ENCODE measurements at places on chromosomes 11 and 22.
A peak's percentile ranks its signal among the peaks of the same experiment; 100 is the strongest.

DNA sequence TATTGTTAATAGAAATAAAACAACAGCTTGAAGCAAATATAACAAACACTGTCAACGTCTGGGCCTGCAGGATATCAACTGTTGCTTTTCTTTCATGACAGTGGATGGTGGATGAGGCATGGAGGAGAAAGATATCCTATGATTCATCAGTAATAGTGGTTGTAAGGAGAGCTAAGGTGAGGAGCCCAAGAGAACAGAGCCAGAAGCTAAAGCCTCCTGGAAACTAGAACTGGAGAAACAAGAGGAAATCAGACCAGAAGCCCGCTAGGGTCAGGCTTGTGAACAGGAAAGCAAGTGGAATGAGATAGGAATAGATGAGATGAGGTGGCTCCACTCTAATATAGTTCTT, 37.7 kb upstream of the MMP12 start:
- no peak for DNase-seq

DNA sequence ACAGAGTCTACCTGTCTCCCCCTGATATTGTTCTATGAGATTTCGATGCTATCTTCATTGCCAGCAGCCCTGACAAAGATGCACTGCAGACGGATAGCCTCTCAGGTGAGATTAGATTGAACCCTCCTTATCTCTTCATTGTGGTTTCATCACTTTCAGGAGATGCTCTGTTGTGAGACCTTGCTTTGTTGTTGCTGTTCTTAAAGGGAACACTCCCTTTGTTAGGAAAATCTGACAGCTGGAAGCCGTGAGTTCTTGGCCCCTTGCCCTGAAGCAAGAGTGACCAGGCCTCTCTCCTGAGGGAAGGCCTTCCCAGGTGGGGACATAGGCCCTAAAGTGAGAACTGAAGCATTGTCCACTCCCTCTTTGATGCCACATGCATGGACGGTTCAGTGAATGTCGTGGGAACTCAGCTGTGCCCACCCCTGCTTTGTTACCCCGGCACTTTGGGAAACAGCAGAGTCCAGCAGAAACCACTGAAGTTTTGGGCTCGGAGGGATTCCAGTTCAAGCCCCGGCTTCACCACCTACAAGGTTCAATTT, 976.1 kb downstream of the TBC1D22A start:
- no peak for DNase-seq

GRCh38 chr11:66789097-66789890, 53.9 kb upstream of the RCE1 start:
- DNase-seq = no peak

DNA sequence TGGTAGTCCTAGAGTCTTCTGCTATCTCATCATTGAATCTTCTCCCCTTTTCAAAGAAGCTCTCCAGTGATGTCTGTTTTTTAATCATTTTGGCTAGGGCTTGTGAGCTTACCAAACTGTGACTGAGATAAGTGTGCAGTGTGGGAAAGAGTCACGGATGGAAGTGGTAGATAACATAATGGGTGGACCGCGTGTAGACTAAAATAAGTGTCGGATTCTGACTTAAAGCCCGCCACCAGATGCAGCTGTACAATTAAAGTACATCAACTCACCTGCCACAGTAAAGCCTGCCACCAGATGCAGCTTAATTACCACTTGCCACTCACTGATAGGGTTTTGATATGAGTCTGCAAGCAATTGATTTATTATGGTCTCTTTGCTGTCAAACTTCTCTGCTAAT, 581.5 kb downstream of the LRRC4C start:
- DNase-seq = no peak

- DNase-seq = no peak
Measured at GRCh38 chr11:11607772-11608171, 14.0 kb downstream of the GALNT18 start.

DNA sequence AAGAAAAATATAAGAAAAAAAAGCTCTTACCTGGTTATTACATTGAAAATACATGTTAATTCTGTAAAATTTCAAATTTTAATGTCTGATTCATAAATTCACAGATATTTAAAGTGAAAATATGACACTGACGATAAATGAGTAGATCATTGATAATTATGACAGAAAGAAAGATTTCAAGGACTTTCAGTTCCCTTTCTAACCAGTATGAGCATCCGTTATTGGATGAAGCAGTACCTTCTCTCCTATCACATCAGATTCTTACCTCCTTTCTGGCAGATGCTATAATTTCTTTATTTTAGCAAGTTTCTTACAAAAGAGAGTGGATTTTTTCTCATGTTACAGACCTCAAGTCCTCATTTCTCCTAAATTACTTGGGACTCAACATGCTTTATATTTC, 847.3 kb downstream of the JRKL start:
- DNase-seq = no peak

DNA sequence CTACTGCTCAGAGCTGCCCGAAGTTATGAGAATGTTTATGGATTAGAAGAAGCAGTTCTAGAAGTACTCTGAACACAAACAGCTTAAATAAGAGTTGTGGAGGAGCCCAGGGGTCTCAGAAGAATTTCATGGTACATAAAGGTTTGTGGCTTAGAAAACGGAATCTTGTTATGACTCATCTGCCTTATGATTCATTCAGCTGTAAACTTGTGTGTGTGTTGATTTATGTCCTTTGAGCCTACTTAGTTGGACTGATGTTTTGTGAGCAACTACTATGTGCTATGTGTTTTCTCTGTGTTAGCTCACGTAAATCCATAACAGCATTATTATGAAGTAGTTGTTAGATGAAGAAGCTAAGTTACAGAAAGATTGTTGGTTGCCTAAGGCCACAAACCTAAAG, 203.7 kb downstream of the PGR start:
- DNase-seq = no peak

GRCh38 chr22:42717197-42717928, 3.3 kb downstream of the A4GALT start:
- no peak for DNase-seq

GRCh38 chr22:24391836-24392217, 35.6 kb upstream of the ADORA2A start:
- DNase-seq = no peak

DNA sequence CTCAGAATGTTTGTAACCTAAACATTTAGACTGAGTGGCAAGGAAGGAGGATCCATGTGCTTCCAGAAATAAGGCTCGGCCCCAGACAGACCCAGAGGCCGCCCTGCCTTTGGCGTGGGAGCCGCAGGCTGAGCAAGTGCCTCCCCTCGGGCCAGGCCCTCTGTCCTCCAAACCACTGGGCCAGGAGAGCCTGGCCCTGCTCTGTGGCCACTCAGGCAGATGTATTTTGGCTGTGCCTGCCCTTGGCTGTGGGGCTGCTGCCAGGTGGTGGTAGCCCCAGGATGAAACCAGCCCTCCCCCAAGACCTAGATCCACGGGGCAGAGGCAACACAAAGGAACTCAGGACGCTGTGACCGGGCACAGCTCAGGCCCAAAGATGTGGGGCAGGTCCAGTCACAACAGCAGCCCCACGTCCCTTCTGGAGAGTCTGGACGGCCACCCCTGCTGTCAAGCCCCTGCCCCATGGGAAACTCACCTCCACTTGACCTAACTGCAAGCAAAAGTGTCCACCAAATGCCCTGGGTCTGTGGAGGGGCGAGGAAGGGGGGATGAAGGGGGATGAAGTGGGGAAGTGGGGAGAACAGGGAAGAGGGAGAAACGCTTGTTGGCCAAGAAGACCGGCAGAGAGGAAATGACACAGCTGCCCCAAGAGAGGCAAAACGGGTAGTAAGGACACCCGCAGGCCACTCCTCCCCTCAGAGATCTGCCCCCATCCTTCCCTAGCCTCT, 24.0 kb downstream of the PISD start:
- no peak for DNase-seq

GRCh38 chr11:16774936-16775613, 36.6 kb downstream of the C11orf58 start:
- DNase-seq = no peak

- DNase-seq = no peak
Measured at GRCh38 chr11:61147791-61148620, 13.2 kb downstream of the VPS37C start.

GRCh38 chr22:49090853-49091135, 736.9 kb downstream of the BRD1 start:
- no peak for DNase-seq

GRCh38 chr11:2468363-2469235, 23.8 kb downstream of the KCNQ1 start:
- no peak for DNase-seq

GRCh38 chr11:103893371-103893770, 143.1 kb upstream of the DDI1 start:
- DNase-seq = no peak

GRCh38 chr11:8321876-8322275, 58.2 kb upstream of the LMO1 start:
- DNase-seq = no peak

GRCh38 chr11:80831374-80831773, 1390.5 kb upstream of the TENM4 start:
- no peak for DNase-seq

- no peak for DNase-seq
Measured at GRCh38 chr11:82458761-82459160, 274.9 kb downstream of the FAM181B start.

DNA sequence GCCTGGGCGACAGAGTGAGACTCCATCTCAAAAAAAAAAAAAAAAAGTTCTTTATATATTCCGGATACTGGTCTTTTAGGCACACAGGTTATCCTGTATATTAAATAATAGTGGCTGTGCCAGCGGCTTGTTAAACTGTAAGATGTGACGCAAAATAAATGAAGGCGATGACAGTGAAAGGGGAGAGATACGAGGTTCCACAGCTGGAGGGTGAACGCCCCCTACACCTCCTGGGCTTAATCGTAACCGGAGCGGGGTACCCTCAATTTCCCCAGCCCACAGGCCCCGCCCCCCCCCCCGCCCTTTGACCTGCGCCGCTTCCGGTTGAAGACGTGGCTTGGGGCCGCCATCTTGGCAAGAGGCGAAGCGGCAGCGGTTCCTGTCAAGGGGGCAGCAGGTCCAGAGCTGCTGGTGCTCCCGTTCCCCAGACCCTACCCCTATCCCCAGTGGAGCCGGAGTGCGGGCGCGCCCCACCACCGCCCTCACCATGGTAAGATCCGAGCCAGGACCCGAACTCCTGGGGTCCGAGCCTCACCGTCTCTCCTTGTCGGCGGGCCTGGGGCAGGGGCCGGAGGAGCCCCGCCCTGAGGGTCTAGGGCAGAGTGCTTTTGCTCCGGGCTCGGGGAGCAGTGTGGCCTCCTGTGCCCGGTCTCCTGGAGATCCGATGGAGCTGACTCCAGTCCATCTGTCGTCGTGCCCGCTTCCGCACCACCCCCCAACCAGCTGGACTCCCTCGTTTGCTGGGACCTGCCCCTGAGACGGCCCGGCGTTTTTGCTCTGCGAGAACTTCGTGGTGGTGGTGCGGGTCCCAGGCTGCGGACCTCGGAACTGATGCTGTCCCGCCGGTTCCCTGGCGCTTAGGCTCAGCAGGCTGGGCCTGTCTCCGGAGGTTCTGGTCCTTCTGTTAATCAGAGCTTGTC, at the start of gene ARCN1:
ARCN1 (plus strand) TSS at position 349 of the 920 bp plus-strand sequence; CDS start at position 488, 139 bp downstream.
- DNase-seq = peak; percentile 65

GRCh38 chr11:59616396-59616982, 915 bp upstream of the OSBP start:
- DNase-seq = no peak

GRCh38 chr11:121300313-121300971, 7.9 kb downstream of the SC5D start:
- no peak for DNase-seq

- DNase-seq = no peak
Measured at GRCh38 chr11:26849036-26849435, 127.2 kb upstream of the SLC5A12 start.

- no peak for DNase-seq
Measured at GRCh38 chr22:39634530-39635405, 64.2 kb downstream of the CACNA1I start.

DNA sequence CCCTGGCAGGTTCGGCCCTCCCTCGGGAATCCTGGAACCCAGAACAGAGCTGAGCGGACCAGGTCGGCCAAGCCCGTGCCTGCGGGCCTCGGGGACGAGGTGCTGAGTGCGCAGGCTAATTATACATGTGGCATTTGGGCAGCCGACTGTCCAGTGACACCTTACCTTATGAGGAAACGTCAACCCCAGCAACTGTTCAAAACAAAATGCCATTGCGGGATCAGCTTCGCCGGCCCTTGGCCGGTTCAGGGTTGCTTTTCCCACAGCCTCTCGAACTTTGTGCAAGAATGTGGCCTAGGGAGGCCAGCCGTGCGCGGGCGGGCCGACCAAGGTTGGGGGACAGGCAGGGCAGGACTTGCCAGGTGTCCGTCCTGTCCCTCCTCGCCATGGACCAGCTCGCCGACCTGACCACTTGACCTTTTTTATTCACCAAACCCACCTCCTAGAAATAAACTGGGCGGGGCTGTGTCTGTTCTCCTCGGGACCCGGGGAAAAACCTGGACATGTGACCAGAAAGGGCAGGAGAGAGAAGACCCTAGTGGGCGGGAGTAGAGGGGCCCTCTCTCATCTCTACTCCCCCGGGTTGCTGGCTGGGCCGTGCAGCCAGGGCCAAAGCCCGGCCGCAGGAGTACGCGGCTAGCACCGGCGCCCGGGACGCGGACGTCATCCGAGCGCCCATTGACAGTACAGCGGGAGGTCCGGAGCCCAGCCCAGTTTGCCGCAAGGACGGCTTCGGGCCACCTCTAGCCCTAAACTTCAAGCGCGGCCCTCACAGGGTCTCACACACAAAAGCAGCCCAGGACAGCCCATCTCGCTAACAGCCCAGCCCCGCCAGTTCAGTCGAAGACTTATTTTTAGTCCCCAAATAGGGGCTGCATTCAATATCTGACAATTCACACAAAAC, 134.3 kb upstream of the C11orf58 start:
- DNase-seq = no peak

- DNase-seq = no peak
Measured at GRCh38 chr11:95700471-95700817, 89.1 kb downstream of the FAM76B start.

DNA sequence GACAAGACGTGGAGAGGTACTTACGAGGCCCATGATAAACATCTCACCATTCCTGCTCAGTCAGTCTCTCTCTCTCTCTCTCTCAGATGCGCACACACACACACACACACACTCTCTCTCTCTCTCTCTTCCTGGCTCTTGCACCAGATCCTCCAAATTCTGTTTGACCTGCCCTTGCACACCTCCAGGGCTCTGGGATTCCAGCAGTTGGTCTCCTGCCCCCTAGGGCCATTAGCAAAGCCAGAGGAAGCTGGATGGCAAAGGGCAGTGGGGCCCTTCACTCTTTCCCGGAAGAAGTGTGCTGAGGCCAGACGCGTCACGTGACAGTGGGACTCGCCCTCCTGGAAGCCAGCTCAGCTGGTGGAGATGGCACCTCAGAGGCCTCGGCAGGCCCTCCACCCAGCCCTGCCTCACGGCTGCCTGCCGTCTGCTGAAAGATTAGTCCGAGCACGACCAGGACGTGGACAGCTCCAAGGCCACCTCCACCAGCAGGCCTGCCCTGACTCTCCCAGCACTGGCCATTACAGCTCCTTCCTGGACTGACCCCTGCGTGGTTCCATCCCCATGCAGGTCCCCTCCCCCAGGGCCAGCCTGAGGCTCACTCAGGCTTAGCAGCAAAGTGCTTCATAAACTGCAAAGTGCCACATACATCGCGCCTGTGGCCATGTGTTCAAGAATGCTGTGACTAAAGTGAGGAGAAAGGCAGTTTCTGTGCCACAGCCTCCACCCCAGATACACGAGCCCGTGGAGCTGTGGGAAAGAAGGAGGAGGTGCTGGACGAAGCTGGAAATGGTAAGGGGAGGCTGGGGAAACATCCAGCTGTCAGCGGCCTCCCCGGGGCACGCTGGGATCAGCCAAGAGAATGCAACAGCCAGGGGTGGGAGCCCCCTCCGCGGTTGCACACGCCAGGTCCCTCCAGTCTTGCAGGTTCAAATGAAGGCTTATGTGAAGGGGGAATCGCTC, 3.7 kb downstream of the PDGFB start:
- DNase-seq = no peak
